ENCODE measurements at places on chromosomes 4 and X.

DNA sequence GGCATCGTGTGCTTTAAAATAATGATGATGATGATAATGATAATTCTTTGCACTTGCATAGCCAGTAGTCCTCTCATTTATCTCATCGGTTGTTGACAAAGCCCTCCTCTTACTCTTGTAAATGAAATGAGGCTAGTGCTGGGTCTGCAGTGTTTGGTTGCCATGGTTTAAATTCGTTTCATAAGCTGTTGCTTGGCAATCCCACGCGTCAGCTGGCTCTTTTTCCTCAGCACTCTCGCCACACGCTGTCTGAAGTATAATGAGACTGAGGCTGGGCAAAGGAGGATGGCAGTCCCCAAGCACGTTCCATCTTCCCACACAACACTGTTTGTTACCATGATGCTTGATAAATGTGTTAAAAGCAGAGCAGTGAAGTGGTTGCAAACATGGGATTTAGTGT, 15.5 kb downstream of the PAGE4 start:
- no peak for DNase-seq

DNA sequence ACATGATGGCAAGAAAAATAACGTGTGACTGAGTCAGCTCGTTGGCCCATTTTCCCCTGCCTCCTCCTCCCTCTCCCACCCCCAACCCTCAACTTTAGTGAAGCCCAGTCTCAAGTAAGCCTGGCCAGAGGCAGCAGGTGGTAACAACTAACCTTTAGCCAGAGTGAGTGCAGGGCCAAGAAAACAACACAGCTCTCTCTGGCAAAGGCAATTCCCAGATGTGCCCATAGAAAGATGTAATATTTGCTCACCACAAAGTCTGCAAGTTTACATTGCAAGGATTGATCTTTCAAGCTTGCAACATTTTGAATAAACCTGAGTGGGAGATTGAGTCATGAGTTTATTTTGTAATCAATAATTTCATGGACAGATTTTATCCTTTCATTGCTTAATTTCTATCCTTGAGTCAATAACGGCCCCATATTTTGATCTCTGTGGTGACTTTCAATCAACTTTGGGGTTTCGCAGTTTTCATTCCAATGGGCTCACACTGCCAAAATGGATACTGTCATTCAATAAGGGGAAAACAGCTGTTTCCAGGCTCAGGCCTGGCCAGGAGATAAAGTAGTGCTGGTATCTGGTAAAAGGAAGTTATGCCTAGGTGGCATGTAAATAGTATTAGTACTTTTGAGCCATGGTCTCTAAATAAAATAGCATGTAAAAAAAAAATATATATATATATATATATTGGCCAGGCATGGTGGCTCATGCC, 130.7 kb upstream of the TMEM164 start:
- no peak for DNase-seq

GRCh38 chr4:181821039-181822004, 421.9 kb upstream of the TENM3 start:
- no peak for DNase-seq

DNA sequence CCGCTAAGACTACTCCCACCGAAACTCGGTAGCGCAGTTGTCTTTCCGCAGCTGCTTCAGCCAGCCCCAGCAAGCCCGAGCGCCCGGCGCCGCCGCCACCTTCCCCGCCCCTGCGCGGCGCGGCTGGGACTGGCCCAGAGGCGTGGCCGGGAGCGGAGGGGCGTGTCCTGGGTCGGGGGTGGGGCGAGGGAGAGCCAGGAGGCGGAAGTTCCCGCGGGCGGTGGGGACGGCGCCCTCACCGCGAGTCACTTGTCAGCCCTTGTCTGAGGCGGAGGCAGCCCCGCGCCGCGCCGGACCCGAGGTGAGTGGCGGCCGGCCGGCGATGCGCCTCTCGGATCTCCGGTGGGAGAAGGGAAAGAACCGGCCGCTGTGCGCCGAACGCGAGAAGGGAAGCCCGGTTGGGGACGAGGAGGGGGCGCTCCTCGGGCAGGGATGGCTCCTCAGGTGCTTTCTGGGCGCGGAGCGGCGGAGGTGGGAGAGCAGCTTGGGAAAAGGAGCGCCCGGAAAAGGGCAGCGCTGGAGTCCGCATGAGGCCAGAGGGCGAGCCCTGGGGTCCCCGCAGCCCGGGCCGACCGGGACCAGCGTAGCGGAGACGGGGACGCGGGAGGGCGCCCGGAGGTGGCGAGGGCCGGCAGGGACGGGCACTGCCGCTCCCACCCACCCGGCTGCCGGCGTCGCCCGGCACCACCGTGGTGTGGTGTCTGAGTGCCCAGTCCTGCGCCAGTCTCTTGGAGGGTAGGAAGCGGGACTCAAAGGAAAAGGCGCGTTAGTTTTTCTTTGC, at the start of gene PDLIM5:
Gene PDLIM5, plus strand, starts transcription at position 248 of the 781 bp plus-strand sequence. CDS start 3,347 bp downstream, outside the sequence.
- DNase-seq: peak; percentile 88

GRCh38 chr4:147833254-147833653, 101.4 kb downstream of the ARHGAP10 start:
- DNase-seq: no peak

GRCh38 chr4:156771171-156771837, 200.3 kb downstream of the PDGFC start:
- no peak for DNase-seq

DNA sequence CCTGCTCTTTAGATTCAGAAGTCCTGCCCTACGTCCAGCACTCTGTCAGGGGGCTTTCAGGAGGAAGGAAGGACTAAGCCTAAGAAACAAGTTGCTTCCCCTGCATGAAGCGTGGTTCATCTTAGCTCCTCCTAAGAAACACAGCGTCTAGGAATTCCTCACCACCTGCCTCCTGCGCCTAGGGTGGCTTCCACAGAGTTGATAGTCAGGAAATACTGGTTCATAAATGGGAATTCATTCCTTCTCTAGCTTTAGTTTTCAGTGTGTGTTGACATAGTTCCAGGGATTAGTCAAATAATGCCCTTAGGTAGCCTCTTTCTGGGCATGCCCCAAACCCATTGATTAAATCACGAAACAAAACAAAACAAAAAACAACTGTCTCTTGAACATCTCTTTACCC, 1.7 kb upstream of the MXRA5 start:
- no peak for DNase-seq

- no peak for DNase-seq
Observed at GRCh38 chr4:62399242-62399641, 1199.1 kb downstream of the ADGRL3 start.

DNA sequence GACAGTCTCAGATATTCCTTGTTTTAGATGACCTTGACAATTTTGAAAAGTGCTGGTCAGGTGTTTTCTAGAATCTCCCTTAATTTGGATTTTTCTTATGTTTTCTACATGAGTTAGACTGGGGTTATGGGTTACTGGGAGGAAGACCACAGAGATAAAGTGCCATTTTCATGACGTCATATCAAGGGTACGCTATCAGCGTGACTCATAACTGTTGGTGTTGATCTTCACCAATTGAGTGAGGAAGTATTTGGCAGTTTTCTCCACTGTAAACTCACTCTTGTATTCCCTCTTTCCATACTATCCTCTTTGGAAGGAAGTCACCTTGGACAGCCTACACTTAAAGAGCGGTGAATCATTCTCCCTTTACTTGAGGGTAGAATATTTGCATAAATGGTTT, 56.9 kb downstream of the MAGEC1 start:
- DNase-seq: no peak

DNA sequence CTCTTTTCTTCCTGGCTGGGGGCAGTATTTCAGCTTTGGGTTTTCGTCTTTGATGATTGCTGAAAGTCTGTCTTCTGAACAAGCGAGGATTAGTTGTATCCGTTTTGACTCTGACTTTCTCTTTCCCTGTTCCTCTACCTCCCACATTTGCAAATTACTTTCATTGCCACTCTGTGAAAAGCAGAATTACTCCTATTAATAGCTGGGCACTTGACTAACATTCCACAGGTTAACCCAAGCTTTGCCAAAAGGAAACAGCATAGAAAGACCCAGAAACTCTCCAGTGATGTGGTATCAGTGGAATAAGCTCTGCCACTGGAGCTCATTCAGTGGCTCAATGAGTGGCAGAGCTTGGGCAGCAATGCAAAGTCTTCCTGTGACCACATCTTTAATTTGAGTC, 238.9 kb downstream of the PALLD start:
- DNase-seq: no peak

GRCh38 chrX:21373001-21373400, 1.2 kb upstream of the CNKSR2 start:
- no peak for DNase-seq

- no peak for DNase-seq
Observed at GRCh38 chr4:105191621-105192210, 45.0 kb downstream of the TET2 start.

DNA sequence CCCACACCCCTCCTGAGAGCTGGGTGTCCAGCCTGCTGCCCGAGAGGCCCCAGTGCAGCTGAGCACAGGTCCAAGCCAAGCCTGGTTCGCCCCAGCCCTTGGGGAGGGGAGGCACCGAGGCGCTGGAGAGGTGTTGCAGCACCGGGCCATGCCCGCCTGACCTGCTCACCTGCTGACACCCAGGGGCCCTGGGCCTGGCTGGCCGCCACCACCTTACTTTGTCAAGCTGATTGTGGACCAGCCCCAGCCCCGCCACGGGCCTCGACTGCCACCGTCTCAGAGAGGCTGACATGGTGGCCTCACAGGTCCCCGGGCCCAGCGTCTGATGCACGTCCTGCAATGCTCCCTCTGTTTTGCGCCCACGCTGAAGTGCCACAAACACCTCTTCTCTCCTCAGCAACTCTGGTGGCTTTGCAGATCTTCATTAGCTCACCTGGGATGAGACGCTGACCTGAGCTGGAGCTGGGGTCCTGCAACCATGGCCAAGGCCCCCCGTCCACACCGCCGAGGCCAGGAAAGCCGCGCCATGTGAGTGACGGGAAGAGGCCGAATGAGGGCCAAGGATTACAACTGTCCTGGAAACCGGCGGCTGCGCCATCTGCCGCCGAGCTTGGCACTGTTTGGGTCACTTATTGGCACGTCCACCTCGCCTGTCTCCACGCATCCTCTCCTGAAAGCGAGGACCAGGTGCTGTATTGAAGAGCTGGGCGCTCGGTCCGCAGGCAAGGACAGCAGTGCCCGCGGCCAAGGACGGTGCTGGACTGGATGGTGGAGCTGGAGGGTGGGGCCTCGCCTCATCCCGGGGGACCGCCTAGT, 7.6 kb downstream of the CPLX1 start:
- DNase-seq: no peak

- no peak for DNase-seq
Observed at GRCh38 chr4:15990570-15991285, 27.8 kb upstream of the FGFBP2 start.

GRCh38 chr4:86778175-86778574, 71.0 kb downstream of the SLC10A6 start:
- no peak for DNase-seq

DNA sequence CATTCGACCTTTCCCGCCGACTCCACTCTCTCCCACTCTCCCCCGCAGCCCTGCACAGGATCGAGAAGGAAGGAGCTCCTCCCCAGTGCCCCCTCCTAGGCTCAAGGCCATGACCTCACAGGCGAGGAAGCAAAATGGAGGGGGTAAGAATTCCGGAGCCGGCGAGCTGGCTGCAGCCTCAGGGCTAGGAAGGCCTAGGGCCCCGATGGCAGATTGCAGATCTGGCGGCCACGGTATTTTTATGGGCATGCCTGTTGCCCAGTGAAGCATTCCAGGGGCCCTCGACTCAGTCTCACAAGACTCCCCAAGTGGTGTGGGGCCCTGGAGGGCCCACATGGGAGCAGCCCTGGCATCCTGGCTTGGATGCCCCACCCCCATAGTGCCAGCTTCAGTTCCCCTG, 942 bp upstream of the L1CAM start:
- DNase-seq: no peak

GRCh38 chr4:15444879-15445547, 17.2 kb downstream of the C1QTNF7 start:
- DNase-seq: no peak

DNA sequence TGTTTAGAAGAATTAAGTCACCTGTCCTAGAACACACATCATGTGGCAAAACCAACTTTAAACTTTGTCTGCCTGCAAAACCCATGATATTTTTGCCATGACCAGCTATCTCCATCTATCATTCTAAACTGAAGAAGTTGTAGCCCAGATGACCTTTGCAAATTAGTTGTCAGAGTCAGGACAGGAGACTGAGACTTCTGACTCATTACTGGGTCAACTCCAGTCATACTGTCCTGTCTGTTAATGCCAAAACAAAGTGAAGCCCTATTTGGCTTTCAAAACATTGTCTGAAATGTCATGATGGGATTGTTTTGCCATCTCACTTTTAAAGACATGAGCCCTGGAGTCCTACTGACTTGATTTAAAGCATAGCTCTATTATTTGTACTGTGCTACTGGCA, 365.7 kb upstream of the CPEB2 start:
- DNase-seq: no peak

GRCh38 chrX:135489542-135489941, 30.9 kb upstream of the INTS6L start:
- DNase-seq: no peak

GRCh38 chrX:153922932-153923857, 2.9 kb downstream of the ARHGAP4 start:
- no peak for DNase-seq

GRCh38 chrX:154408659-154409221, 314 bp downstream of the DNASE1L1 start:
- DNase-seq: no peak

DNA sequence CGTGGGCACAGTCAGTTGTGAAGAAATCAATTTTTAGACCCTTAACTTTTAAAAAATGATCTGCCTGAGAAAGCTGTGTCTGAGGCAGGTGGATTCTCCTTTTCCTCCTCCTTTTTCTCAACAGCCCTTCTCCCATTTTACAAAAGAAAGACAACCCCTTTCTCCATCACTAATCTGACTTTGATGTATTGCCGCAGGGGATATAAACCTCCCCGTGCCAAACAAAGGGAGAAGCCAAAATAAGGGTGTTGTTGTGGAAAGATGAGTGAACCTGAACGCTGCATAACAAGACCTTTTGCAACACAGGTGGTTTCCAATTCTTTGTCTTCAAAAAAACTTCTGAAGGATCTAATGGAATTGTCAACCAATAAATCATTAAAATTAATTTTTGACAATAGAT, 8.4 kb upstream of the FHL1 start:
- DNase-seq: no peak

GRCh38 chrX:52934704-52935469, 23.4 kb downstream of the FAM156A start:
- peak; percentile 90 for DNase-seq

- no peak for DNase-seq
Observed at GRCh38 chr4:8251110-8251883, 18.3 kb upstream of the HTRA3 start.

DNA sequence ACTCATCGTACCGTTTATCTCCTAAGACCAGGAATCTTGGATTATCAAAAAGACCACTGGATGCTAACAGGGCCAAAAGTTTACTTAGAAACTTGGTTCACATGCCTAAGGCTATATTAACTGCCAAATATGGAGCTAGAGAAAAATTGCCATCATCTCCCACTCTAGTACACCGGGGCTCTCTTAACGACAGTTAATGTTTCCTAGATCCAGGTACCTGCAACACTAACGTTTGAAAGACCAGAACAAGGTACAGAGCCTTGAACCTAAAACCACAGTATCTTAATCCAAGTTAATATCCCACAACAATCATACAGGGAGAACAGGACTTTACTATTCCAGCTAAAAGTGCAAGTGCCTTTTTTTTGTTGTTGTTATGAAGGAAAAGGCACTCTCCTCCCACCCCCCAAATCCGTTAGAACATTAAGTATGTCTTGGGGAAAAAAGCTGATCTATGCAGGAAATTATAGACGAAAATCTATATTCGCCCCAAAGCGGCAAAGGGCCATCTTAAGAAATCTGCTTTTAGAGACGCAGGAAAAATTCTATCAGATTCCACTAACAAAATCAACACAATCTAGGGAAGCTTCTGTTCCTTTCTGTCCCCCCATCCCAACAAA, 1.3 kb downstream of the G3BP2 start:
- no peak for DNase-seq
